ENCODE measurements at places on chromosomes 2 and 18.

GRCh38 chr2:5803547-5803946 lies 111.4 kb downstream of the SOX11 start:
- no peak for DNase-seq

GRCh38 chr2:60442608-60443007 lies 110.8 kb downstream of the BCL11A start:
- no peak for DNase-seq

DNA sequence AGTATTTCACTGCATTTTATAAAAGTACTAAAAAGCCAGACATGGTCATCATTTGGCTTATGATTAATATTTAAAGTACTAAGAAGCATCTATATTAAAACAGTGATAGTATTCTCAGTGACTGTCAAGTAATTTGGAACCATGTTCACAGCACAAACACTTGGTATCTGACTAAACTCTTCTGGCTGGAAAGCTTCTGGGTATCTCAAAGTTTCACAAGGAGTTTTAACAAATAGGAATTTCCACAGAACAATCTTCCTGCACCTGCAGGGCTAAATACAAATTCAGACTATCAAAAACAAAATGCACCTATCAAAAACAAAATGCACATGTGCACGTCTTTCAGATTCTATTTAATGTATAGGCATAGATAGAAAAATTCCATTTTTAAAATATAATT lies 158.8 kb downstream of the L3MBTL4 start:
- no peak for DNase-seq

DNA sequence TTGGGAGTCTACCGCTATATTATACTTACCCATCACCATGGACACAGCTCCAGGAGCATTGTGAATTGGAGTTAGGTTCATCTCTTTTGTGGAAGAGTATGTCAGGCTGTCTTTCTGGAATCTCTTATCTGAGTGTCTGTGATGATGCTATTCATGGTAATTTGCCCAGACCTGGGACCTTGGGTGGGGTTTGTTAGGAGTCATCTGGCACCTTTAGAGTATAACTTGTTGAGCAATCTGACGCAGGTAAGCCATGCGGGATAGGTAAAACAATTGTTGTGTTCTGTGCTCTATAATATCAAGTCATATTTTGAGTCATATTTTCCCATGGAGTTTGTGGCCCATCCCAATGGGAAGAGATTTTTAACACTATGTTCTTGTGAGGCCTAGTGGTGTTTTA lies 49.7 kb upstream of the MAPRE2 start:
- no peak for DNase-seq

DNA sequence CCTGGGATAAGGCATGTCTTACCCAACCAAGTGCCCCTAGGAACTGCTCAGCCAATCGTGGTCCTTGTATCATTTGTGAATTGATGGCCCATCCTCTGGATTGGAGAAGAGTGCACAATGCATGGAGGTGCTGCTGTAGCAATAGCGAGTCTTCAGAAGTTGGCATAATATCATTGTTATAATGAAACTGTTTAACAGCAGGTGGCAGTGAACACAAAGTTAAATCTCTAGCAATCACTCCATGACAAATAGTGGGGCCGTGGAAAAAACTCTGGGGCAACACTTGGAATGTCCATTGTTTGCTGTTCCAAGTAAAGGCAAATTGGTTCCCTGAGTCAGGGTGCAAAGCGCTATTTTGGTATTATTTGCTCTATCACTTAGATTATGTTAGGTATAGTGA lies 11.4 kb downstream of the REG1A start:
- no peak for DNase-seq

DNA sequence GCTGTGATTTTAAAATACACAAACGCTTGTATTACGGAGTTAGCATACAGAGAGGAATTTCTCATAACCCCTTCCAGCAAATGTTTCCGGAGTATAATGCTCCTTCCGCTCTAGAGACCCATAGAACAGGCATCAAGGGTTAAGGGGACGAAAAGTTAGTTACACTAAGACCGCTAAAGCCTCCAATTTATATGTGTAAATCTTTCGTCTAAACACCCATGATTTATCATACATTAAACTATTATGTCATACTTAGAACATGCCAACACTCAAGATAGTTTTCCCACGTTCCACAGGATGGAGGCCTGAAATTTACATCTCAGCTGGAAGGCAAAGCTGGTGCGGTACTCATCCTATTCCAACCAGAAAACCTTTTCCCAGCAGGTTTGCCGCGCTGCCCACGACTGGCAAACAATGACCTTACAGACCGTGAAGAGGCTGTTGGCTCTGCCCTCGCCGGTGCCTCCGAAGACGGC lies 650 bp downstream of the ORMDL1 start:
- DNase-seq = no peak

- no peak for DNase-seq
These were observed 6.6 kb downstream of the GALNT5 start for GRCh38 chr2:157264099-157264498.

GRCh38 chr2:129806317-129806716 lies 173.1 kb upstream of the RAB6C start:
- DNase-seq = no peak

- no peak for DNase-seq
These were observed 138.9 kb upstream of the HAAO start for GRCh38 chr2:42931146-42931817.

GRCh38 chr2:190804182-190804795 lies 76.3 kb upstream of the GLS start:
- no peak for DNase-seq

DNA sequence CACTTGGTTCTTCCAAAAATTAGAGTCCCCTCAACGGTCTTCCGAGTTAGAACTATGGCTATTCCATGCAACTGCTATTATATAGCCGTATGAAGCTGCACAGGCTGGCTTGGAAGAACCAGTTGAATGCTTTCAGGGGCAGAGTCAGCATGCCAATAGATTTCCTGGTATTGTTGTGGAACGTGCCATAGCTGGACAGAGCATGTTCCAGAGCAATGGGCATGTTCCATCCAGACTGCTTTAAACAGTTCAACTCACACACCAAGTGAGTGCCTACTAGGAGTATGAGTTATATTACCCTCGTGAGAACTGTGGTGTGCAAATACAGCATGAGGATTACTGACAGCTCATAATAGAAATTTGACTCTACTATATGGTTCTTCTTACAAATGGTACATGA lies 682.0 kb downstream of the SATB2 start:
- no peak for DNase-seq

GRCh38 chr2:71463342-71463654 lies 9.9 kb downstream of the DYSF start:
- DNase-seq = no peak

- DNase-seq = no peak
These were observed 112.1 kb downstream of the FTCDNL1 start for GRCh38 chr2:199738727-199739412.

- no peak for DNase-seq
These were observed 18.6 kb upstream of the PDE1A start for GRCh38 chr2:182445391-182445965.

- no peak for DNase-seq
These were observed 42.7 kb downstream of the SETBP1 start for GRCh38 chr18:44723411-44723810.

- DNase-seq = no peak
These were observed 77.5 kb downstream of the EPHA4 start for GRCh38 chr2:221494556-221494955.

GRCh38 chr2:102208774-102209173 lies 22.0 kb downstream of the IL1RL2 start:
- DNase-seq = no peak

DNA sequence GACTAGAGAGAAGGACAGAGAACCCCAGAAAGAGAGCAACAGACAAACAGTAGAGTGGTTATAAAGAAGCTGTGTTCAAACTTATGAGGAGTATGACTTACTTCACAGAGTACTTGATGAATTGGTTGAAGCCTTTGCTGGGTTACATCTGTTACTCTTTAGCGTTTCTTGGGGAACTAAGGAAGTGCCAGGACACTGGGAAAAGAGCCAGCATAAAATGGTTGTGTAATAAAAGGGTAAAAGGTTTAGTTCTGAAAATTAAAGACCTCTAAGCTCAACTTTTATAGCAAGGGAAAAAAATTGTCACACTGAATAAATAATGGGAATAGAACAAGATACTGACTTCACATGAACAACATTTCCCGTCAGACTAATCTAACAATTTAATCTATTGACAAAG lies 17.0 kb upstream of the STAT4 start:
- no peak for DNase-seq

GRCh38 chr2:236964291-236964690 lies 121.4 kb upstream of the COPS8 start:
- no peak for DNase-seq

DNA sequence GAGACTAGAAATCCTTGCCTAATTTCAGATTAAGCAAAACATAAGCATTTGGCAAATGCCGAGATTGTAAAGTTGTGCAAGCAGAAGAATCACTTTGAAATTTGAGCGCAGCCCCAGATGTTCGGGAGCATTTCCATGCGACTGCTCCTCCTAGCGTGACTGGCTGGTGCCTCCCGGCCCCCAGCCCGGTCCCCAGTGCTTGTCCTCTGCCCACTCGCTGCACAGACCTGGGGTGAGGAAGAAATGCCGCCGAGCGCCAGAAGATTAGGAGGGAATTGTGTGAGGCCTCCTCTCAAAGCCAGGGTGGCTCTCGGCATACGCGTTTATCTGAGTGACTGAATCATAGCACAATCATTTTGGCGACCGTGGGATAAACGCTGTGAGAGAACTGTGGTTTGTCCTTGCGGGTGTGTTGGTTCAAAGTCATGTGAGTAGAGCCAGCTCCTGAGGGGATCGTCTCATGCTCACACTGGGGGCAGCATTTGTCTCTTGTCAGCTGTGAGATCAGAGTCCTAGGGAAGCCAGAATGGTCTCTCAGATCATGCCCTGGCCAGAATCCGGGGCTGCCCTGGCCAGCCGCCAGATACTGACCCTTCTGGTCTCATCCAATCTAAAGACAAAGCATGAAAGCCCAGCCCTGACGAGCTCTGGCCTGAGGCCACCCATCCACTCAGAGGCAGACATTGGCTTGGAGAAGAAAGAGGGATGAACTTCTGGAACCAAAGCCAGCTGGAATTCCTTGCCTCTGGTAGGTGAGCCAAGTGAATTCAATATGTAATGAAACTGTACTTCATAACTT lies 189.3 kb downstream of the SH3RF3 start:
- DNase-seq = no peak

- no peak for DNase-seq
These were observed 177.0 kb upstream of the RBMS1 start for GRCh38 chr2:160670618-160671017.

DNA sequence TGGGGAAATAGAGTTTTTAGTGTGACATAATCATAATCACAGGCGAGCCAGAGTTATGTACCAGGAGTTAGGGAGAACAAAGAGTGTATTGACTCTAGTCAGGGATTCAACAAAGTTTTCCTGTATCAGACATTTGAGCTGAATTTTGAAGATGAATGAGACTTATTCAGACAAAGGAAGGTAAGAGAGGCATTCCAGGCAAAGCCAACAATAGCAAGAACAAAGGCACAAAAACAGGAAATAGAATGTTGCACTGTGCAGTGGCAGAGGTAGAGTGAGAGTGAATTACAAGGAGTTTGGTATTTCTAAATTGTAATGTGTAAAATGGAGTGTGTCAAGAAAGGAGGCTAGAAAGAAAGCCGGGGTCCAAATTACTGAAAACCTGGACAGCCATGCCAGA lies 156.2 kb downstream of the CCDC148 start:
- DNase-seq = no peak

GRCh38 chr2:158665536-158666302 lies 129.4 kb upstream of the DAPL1 start:
- no peak for DNase-seq

DNA sequence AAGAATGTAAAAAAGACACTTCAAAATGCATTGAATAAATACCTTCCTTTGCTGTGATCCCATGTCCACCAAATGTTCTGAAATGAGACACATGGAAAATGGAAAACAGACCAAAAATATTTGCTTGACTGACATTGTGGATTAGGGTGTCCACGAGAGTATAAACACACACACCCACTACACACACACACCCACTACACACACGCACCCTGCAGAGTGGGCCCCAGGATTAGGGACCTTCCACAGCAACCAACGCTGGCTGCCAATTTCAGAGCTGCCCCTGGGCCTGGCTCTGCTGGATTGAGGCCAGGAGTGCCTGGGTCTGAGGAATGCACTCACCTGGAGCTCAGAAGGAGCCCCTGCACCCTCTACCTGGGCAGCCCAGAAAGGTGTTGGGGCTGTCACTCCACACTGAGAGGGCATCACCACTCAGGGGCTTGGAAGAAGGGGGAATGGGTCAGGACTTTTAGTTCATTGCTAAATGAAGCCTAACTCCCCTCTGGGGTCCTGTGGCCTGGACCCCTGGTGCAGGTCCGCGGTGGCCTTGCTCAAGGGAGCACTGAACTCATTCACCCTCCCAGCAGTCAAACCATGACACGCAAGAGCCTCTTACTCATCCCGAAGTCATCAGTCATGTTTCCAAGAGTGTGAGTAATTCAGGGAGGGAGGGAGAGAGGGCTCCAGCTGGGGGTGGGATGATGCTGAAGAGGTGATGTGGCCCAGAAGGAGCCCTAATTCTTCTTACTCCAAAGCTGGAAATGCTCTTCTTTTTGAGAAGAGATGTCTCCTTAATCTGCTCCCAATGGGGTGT lies 50.2 kb upstream of the PLB1 start:
- no peak for DNase-seq

DNA sequence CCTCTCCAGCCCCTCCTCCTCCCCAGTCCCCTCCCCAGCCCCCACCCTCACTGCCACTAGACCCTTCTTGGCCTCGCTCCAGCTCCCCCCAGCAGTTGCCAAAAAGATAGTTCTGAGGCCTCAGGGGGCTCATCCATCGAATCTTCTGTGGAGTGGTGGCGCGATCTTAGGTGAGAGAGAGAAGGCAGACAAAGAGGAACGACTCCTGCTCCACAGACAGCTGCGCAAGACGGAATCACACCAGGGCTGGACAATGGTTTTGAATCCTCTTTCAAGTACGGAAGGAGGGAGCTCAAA lies 68.1 kb downstream of the LAMA3 start:
- no peak for DNase-seq

- DNase-seq = no peak
These were observed 66.5 kb downstream of the STK39 start for GRCh38 chr2:168180914-168181313.

DNA sequence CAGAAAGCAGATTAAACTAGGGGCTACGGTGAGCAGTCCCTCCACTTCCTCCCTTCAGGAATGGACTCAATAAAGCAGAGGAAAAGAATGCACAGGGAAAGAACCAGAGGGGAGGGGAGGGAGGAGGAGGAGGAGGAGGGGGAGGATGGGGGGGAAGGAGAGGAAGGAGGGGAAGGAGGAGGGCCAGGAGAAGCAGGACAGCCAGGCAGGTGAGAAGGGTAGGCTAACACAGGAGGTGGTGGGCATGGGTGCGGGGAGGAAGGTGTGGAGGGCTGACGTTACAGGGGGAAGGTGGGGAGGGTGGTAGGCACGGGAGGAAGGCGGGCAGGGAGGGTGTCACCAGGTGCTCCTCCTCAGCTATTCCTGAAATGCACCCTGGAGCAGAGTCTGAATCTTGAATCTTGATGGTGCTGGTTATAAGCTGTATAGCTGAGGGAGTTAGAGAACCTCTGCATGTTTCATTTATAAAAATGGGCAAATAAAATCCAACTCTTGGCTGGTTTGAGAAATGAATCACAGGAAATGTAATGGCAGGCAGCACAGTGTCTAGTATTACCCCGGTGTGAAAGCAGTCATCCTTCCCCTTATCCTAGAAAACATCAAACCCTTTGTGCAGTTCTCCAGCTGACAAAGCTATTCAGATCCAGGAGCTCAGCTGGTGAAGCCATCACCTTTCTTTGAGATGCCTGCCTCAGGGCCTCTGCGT lies 3.4 kb downstream of the TMEM18 start:
- DNase-seq = no peak
